ENCODE measurements at places on chromosomes 4 and X. TPM values are rescaled to one million over a fixed set of nuclear protein-coding genes. Genes with fewer than 3 reads are reported as not detected.

The ZXDA gene
- total RNA-seq = 5.0 TPM

- DNase-seq = no peak
Measured at GRCh38 chr4:136731025-136731424, 801.3 kb downstream of the PCDH18 start.

- no peak for DNase-seq
Measured at GRCh38 chr4:56627985-56628384, 53.1 kb downstream of the HOPX start.

DNA sequence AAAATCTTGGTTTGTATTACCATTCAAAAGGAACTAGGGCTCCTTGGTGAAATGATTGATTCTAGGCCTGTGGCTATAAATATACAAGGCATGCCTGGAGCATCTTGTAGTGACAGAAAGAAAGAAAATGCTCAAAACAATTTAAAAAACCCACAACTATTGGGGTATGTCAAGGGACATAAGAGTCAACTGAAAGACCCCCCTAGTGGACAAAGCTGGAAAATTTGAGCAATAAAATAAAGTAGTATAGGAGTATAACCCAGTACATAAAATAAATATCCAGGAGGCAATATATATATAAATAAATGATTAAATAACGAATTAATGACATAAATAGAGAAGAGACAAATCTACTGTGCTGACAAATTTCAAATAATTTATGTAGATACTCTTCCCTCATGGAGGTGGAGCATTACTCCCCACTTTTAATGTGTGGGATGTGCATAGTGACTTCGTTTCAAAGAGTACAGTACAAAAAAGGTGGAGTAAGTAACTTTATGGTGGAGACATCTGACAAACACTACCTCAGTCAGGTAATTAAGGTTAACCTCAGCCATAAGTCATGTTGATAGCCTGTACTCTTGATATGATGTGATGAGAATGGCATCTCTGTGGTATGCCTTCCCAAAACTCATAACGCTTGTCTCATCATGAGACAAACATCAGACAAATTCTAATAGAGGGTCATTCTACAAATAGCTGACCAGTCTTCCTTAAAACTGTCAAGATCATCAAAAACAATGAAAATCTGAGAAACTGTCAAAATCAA lies 185.0 kb upstream of the GLRA2 start:
- no peak for DNase-seq

- no peak for DNase-seq
Measured at GRCh38 chrX:115679460-115679859, 118.5 kb downstream of the PLS3 start.
